ENCODE measurements at places on chromosomes 3 and 15.

DNA sequence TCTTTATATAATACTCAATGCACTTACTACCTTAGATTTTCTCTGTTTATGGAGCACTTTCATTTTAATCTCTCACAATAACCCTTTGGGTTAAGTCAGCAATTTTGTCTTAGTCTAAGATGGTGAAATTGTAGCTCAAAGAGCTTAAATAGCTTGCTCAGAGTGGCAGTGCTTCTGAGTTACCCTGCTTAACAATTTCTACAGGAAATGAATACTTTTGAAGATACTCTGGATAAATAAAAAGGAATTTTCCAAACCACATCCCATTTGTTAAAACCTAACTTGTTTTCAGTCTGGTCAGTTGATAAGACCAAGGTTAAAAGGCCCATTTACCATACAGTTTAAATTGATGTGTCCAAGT is 37.2 kb downstream of the HMG20A start:
- DNase-seq = no peak

DNA sequence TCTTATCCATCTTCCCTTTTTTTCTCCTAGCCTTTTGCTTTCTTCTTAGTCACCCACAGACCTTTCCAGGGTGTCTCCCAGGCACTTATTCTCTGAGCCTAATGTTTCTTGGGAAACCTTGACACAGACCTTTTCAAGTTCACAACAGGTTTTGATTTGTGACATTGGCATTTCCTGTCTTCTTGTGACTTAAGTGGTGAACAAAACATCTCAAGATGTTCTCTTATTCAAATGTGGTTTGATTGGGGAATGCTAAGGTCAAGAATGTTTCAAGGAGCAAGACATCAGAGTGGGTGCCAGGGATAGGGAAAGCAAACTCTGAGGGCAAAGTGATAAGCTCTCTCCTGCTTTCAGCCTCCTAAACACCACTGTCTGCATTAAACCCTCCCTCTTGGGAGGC is 68.2 kb upstream of the GSK3B start:
- no peak for DNase-seq

DNA sequence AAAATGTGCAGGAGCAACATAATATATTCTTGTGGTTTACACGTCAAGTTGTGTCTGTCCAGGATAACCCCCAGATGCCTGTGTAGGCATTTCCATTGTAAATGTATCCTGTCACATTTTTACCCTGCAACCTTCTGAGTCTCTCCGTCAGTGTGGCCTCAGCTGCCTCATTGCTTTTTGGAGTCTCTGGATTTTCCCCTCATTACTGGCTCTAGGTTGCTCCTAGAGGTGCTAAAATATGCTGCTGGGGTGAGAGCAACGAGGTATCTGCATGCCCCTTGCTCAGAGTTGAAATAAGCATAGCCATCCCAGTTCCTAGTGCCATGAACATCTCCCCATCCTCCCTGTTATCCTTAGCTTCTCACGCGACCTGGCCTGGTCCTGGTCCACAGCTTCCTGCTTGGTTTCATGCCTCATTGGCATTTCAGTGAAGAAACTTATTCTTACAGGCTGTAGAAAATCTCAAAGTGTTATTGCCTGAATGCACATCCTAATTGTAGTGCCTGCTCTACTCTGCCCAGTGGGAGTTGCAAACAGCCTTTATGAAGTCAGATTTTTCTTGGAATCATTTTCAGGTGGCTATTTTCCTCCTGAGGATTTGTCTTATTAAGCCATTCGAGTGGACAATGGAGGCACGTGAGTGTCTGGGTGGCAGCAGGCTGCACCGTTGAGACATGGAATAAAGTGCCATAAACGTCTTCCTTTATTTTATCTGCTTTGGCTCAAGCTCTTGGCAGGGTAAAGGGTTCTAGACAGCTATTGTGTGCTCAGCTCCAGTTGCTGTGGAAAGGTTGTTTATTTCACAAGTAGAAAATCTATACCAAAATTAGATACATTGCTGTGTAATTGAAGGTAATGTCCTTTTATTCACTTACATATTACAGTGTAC is 33.2 kb downstream of the OXNAD1 start:
- DNase-seq = no peak

DNA sequence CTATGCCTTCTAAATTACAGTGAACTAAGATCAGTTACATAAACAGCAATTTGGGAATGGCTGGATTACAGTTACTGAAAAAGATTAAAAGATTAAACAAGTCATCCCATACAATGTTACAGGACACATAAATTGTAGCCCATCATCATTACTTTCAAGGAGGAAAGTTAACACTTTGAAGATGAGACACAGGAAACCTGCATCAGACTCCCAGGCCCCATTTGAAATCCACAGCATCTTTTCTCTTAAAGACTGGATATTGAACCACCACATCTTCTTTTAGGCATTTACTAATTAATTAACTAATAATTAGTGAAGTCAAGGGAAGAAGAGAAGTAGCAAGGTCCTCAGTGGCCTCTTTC is 170.2 kb downstream of the PLCL2 start:
- DNase-seq = no peak

GRCh38 chr3:171883893-171884279 is 40.7 kb downstream of the TMEM212 start:
- DNase-seq = no peak

- no peak for DNase-seq
These were observed 400 bp downstream of the RAB43 start for GRCh38 chr3:129121016-129121791.

- DNase-seq = peak; percentile 57
These were observed 7.1 kb downstream of the RMDN3 start for GRCh38 chr15:40747685-40748631.

DNA sequence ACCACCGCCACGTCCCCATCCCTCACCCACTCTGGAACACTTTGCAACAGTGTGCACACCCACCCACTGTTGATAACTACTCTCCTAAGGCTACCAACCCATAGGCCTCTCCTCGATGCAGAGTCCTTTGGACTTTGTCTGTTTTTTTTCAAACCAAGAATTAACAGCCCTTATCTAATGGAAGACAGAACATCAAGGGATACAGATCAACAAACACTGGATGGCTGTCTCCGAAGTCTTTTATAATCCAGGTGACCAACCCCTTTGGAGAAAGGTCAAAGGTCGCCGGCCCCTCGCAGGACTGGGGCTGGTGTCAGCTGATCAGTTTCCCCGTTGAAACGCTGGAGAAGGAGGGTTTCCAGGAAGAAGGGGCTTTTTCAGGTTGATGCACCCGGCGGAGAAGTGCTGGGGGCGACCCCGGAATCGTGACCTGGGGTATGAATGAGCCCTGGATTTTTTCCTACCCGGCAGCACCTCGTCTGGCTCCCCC is 532 bp downstream of the B4GALT4 start:
- DNase-seq = peak; percentile 65

DNA sequence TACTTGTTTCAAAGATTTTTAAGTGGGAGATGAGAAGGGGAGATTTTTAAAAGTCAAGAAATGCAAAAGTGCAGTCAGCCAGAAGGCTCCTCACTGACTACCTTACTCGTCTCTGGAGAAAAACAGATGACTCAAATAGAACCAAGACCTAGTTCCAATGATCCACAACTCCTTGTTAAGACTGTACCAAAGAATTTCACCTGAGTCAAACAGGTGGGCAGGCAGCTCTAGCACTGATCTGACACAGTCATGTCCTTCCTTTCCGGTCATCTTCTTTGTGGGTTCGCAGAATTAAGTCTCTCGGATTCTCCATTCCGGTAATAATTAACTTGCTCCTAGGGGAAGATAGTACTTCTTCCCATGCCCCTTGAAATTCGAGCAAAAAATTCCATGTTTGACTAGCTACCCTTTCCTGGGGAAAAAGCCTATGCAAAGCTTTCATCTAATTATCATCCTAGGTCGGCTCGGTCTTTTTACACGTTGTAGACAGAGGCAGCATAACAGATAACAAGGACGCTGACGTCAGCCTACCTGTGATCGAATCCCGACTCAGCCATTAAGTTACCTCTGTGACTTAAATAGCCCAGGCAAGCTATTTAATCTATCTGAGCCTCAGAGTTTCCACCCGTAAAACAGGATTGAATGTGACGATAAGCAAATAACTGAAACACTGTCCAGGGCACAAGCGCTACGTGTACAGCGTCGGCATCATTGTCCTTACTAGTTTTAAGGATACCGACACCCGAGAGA is 758 bp downstream of the SELENOK start:
- DNase-seq = peak; percentile 74

GRCh38 chr3:52221563-52222318 is 3.7 kb downstream of the TLR9 start:
- no peak for DNase-seq

DNA sequence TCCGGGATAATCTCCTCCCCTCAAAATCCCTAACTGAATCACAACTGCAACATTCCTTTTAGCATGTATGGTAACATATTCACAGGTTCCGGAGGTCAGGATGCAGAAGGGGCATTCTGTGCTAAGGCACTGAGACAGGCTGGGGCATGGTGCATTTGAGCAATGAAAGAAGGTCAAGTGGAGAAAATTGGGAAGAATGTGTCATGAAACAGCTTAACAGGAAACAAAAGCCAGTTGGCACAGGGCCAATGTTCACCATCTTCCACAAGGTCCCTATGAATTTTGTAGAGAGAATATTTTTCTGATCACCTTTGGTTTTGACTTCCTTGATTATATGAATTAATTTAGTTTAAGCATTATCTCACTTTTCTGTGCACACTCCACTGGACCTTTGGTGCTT is 587.7 kb upstream of the NR2F2 start:
- DNase-seq = no peak

- DNase-seq = no peak
These were observed 63.0 kb downstream of the HES1 start for GRCh38 chr3:194198938-194199337.

GRCh38 chr3:66479532-66479947 is 21.3 kb downstream of the LRIG1 start:
- no peak for DNase-seq

DNA sequence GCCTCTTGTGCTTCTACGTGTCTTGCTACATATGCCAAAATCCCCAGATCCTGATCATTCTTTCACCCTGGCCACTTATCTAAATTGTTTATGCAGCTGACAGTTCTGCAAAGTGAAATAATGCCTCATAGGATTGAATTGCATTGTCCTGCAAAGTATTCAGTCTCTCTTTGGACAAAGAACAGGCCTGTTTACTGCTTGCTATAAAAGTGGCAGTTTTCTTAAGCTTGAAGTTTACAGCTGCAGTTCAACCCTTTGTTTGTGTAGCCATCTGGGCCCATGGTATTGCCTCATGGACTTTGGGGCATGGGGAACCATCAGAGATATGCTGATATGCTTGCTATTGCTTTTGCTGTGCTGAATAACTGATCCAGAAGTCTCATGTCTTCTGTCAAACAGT is 523.2 kb downstream of the OTOL1 start:
- no peak for DNase-seq
